ENCODE measurements at places on chromosomes 7 and 10.

GRCh38 chr7:22868509-22868908 lies 45.9 kb upstream of the TOMM7 start:
- no peak for DNase-seq

DNA sequence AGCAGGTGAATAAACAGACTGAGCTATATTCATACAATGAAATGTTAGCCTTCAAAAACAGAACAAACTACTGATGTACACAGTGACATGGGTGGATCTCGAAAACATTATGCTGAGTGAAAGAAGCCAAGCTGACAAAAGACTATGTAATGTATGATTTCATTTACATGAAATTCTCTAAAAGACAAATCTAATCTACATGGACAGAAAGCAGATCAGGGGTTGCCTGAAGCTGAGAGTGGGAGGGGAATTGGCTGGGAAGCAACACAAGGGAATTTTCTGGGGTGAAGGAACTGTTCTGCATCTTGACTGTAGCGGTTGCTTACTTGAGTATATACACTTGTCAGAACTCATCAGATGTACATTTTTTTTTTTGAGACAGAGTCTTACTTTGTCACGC lies 121.7 kb upstream of the SVIL start:
- DNase-seq: no peak

DNA sequence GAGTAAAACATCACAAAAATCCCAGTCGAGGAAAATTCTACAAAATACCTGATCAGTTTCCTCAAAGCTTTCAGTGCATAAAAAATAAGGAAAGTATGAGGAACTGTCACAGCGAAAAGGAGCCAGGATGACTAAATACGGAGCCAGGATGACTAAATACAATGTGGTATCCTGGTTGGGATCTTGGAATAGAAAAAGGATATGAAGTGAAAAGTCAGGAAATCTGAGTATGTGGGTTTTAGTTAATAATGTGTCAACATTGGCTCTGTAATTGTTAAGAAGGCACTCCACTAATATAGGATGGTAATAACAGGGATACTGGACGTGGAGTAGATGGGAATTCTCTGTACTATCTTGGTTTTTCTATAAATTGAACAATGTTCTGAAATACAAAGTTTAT lies 175.5 kb downstream of the SUGCT start:
- no peak for DNase-seq

DNA sequence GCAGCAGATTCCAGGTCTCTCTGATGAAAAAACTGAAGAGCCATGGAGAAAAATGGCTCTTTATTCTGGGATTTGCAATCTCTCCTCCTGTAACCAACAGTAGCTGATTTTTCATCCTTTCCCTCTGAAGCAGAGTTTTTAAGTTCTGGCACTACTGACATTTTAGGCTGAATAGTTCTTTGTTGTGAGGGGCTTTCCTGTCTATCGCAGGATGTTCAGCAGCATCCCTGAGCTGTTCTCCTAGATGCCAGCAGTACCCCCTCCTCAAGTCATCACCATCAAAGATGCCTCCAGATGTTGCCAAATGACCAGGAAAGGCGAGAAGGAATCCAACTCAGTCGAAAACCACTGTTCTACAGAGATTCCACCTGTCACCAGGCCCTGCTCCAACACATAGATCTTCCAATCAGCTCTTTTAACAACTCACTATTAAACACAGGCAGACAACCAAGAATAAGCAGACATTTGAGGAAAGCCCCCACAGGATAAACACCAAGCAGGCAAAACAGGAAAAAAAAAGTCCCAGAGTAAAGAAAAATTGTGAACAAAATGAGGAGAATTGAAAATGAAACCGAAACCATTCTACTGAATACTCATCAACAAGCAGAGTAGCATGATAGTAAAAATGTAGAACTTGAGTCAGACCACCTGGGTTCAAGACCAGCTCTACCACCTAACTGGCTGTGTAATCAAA lies 124.8 kb downstream of the MPP7 start:
- no peak for DNase-seq

GRCh38 chr10:121510201-121510771 lies 88.0 kb downstream of the FGFR2 start:
- DNase-seq: no peak
